ENCODE measurements at places on chromosomes 1 and 21.

DNA sequence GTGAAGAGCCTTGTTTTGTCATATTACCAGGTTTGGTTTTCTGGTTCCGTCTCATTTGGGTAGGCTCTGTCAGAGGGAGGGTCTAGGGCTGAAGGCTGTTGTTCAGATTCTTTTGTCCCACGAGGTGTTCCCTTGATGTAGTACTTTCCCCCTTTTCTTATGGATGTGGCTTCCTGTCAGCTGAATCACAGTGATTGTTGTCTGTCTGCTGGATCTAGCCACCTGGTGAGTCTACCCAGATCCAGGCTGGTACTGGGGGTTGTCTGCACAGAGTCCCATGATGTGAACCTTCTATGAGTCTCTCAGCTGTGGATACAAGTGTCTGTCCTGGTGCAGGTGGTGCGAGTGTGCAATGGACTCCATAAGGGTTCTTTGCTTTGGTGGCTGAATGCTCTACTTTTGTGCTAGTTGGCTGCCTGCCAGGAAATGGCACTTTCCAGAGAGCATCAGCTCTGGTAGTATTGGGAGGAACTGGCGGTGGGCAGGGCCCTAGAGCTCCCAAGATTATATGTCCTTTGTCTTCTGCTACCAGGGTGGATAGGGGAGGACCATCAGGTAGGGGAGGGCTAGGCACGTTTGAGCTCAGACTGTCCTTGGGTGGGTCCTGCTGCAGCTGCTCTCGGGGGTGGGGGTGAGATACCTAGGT, 246.0 kb downstream of the RYR2 start:
- DNase-seq, result no peak

DNA sequence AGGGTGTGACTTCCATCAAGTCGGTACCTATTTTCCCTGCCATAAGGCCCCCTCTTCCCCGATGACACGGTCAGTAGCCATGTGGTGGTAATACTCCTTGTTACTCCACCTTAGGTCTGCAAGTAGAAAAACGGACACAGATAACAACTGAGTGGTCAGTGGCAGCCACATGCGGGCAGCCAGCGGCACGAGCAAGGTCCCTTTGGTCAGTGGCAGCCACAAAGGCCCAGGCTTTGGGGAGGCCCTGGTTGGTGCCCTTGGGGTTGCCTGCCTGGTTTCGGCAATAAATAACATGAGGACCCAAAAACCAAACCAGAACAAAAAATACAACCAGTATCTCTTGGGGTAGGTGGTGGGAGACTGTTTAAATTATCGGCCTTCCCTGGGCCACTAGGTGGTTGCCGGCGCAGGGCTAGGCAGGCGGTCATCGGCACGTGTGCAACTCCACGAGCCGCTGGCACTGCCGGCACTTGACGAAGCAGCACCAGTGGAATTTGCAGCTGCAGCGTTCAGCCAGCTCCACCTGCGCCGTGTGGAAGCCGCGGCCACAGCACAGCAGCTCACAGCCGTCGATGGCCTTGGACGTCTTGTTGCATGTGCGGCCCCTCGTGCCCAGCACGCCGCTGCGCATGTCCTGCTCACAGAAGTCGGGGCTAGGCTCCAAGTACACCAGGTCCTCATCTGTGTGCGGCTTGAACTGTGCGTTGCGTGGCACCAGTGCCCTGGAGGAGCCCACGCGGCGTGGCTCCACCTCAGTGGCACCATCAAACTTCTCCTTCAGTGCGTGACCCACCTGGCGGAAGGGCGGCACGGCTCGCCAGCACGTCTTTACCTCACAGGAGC, 23.1 kb downstream of the WNT4 start:
- DNase-seq, result no peak

GRCh38 chr1:52238474-52238873, 96.6 kb downstream of the ZFYVE9 start:
- DNase-seq, result no peak

GRCh38 chr21:36135391-36136102, 668 bp downstream of the CBR3 start:
- DNase-seq, result no peak

GRCh38 chr1:111716333-111716732, 22.9 kb downstream of the INKA2 start:
- DNase-seq, result no peak

GRCh38 chr1:47711848-47712492, 274.1 kb downstream of the FOXD2 start:
- DNase-seq, result no peak

- no peak for DNase-seq
These were observed 2.6 kb downstream of the TNFRSF18 start for GRCh38 chr1:1203561-1204424.

DNA sequence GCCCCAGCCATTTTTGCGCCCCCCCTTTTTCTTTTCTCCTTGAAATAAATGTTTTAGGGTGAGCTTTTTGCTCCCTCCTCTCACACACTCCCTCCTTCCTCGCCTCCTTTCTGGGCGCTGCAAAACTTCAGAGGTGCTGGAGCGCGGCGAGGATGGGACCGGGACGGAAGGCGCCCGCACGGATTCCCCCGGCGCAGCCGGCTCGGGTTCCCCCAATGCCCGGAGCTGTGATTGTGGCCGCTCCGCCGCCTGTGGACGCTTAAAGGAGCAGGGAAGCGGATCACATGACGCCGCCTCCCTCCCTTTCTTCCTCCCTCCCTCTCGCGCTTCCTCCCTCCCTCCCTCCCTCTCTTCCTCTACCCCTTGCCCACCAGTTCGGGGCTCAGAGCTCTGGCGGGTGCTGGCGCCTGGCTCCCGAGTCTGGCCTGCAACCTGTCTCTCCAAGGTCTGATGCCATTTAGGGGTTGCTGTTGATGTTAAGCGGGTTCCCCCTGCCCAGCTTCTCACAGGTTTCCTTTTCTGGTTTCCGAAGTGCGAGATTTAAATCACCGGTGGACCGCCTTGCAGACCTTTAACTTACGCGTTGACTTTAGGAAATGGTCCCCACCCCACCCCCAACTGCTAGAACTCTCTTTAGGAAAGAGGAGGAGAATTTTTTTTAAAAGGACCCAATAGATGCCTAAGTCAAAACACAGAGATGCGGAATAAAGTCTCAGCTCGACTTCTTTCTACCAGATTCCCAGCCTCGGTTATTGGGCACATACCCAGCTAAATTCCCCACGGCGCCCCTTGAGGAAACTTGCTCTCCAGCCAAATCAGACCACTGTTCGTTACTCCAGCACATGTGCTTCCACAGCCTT, at the start of gene WLS:
TSS of gene WLS (minus strand) at position 235 of the 860 bp plus-strand sequence. CDS start at position 11, 224 bp downstream.
- DNase-seq, result no peak

DNA sequence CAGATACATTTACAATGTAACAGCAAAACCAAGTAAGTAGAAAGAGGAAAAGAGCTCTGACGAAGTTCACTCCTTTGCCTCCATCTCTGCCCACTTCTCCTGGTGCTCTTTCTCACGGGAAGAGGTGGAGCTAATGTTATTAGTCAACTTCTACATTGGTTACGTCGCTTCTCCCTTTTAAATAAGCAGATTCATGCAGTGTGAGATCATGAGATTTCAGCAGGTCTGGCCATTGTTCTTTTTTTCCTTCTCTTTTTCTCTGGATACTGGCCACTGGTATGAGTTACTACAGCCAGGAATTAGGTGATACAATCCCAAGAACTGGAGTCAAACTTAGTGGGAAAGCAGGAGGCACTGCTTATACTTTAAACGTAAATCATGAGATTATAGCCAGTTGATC, 207.1 kb downstream of the AKT3 start:
- DNase-seq, result no peak

GRCh38 chr1:6180707-6181311, 688 bp upstream of the CHD5 start:
- DNase-seq, result no peak

DNA sequence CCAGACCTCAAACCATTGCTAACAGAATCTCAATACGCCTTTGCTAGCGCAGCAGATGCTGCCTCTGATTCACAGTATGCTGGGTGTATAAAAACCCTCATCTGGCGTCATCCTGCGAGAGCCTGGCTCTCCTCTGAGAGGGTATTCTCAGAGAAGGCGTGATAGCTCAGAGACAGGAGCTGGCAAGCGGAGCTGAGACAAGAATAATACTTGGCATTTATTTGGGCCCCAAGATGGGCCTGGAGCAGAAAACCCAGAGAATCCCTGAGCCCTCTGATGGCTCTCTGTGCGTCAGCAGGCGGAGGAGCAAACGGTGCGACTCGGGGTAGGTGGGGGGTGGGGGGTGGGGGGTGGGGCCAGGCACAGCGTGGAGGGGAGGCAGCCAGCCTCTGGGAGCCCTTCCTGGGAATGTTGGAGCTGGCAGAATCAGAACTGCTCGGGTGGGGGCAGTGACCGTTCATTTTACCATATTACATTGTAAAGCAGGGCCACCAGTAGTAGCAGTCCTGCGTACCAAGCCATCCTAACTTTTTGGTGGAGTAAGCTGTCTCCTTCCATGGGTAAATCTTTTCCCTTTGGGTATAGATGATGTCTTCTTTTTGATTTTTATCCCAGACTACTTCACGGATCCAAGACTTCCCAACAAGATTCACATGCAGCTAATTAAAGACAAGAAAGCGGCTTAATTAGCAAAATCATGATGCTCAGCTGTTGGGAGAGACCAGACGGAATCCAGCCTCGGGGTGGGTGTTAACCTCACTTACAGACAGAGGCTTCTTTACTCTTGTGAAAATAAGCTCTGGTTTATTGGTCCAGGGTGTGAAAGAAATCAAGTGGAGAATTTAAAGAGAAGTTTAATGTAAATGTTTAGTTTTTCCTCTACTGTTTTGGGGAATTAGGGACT, 7.1 kb downstream of the RIIAD1 start:
- no peak for DNase-seq

DNA sequence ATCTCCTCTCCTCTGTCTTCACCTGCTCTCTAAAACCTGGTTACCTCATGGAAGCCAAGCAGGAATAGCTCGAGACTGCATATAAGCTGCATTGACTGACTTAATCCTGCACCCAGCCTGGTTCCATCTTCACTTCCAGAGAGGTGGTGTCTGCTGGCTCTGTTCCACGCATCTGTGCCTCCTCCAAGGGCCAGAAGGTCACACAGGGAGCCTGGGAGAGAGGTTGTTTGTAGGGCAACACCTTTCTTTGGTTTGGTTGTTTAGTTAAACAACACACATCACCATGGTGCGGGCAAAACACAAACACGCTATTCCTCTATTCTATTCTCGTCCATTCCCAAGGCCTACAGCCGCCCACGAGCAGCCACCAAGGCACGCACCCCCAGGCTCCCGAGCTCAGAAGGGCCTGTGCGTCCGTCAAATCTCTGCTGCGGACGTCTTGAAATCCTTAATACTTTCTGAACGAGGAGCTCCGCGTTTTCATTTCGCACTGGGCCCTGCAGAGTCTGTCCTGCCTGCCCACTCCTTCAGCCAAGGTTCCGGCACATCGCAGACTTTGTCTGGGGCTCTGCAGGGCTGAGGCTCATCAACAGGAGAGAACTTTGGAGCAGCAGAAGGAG, 116.2 kb downstream of the RIPK4 start:
- DNase-seq, result no peak

DNA sequence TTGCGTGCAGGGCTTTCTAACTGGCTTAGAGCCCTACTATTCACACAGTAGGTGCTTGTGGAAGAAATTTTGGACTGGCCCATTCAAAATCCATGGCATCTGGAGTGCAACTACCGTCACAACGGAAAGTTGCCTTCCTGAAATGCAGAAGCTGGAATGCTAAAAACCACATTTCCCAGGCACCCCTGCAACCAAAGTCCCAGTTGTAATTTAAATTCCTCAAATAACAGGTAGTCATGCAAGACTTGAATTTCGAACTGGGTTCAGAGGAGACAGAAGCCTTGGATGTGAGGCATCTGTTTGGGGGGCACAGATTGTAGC, 186.7 kb downstream of the TOMM20 start:
- no peak for DNase-seq

- no peak for DNase-seq
These were observed 16.6 kb upstream of the LRRC3 start for GRCh38 chr21:44438531-44439210.

GRCh38 chr1:54331091-54331772, 75.0 kb downstream of the SSBP3 start:
- no peak for DNase-seq

DNA sequence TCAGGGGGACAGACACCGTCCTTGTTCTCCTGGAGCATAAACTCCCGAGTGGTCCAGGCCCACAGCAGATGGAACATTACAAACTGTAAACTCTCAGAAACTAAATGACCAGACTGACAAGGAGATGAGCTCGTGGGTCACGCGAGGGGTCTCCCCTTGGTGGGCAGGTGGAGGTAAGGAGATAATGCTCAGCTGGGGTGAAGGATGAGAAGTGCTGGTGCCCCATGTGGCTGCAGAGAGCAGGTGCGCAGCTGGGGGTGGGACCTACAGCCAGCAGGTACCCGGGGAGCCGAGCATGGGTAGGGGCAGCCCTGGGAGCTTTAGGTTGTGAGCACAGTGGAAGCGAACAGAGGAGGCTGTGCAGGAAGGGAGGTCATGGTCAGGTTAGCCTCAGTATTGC, 40.1 kb downstream of the AJAP1 start:
- no peak for DNase-seq

GRCh38 chr1:95027046-95027445, 45.7 kb downstream of the ALG14 start:
- no peak for DNase-seq

DNA sequence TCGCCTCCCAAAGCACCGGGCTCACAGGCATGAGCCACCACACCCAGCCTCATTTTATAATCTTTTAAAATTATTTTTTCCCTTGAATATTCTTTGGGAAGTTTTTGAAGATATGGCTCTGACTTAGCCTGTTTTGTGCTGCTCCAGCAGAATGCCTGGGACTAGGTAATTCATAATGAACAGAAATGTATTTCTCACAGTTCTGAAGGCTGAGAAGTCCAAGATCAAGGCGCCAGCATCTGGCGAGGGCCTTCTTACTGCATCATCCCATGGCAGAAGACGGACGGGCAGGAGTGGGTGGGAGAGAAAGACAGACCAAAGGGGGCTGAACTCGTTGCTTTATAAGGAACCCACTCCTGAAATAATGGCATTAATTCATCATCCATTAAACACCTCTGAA, 99.0 kb upstream of the SLC25A33 start:
- no peak for DNase-seq

GRCh38 chr1:84086189-84086588, 57.9 kb upstream of the PRKACB start:
- no peak for DNase-seq

GRCh38 chr21:33964706-33965325, 49.2 kb upstream of the ATP5PO start:
- no peak for DNase-seq

- no peak for DNase-seq
These were observed 5.5 kb downstream of the GPR137B start for GRCh38 chr1:236147521-236148469.

GRCh38 chr1:21283524-21283923, 6.7 kb downstream of the ECE1 start:
- no peak for DNase-seq

GRCh38 chr21:44760376-44760775, 41.2 kb downstream of the UBE2G2 start:
- DNase-seq, result no peak
